GDM1 (cell line): ENCODE measurements at places on chromosomes 16 and 17.

GRCh38 chr16:10609402-10609774, 29.0 kb upstream of the EMP2 start:
- no peak for DNase-seq

DNA sequence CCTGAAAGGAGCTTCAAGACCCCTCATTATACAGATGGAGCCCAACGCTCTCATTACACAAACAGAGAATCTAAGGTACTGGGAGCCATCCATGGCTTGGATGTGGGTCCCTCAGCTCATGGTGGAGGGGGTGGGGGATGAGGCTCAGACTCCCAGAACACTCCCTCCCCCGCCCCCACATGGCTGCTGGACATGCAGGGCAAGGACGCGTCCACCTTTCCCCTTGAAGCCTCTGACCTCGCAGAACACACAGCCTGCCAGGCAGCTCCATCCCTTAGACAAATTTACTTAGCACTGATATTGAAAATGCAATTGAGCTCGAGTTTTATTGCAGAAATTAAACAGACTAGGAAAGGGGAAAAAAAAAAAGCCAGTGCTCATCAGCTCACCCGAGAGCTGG, 203.9 kb downstream of the ZNF423 start:
- no peak for DNase-seq

GRCh38 chr17:29746669-29747068, 124.0 kb upstream of the CORO6 start:
- DNase-seq: no peak

- no peak for DNase-seq
Observed at GRCh38 chr17:60406887-60407286, 15.0 kb upstream of the USP32 start.

DNA sequence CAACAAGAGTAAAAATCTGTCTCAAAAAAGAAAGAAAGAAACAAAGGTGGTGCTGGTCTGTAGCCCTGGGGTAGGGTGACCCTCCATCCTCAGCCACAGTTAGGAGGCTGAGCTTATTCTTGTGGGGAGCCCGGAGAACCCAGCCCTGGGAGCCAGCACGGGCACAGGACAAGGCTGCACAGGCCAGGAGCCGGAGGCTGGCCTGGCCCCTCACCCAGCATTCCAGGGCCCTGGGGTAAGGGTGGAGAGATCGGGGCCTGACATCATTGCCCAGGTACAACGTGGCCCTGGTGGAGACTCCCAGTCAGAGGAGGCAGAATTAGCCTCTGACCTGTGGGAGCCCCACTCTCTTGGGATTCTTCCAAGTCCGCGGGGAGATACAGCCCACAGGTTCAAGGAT, 10.3 kb upstream of the KRT17 start:
- DNase-seq: no peak

GRCh38 chr16:138049-138417, 440 bp downstream of the NPRL3 start:
- DNase-seq: no peak

GRCh38 chr17:56762144-56762543, 71.6 kb downstream of the C17orf67 start:
- no peak for DNase-seq

DNA sequence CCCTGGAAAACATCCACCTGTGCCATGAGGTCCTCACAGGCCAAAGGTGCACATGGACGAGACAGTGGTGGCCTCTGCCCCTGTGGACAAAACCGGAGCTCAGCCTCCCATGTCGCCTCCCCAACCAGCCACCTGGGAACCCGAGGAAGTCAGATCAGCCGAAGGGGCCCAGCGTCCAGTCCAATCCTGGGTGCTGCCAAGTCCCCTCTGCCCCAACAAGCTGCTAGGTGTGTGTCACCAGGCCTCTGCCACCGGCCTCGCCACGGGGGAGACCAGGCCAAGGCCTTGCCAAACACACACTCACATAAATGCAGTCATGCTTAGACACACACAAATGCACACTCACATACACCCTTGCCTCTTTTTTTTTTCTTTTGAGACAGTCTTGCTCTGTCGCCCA, 167.8 kb downstream of the RBFOX3 start:
- no peak for DNase-seq

GRCh38 chr16:3804426-3805016, 76.0 kb downstream of the CREBBP start:
- no peak for DNase-seq

DNA sequence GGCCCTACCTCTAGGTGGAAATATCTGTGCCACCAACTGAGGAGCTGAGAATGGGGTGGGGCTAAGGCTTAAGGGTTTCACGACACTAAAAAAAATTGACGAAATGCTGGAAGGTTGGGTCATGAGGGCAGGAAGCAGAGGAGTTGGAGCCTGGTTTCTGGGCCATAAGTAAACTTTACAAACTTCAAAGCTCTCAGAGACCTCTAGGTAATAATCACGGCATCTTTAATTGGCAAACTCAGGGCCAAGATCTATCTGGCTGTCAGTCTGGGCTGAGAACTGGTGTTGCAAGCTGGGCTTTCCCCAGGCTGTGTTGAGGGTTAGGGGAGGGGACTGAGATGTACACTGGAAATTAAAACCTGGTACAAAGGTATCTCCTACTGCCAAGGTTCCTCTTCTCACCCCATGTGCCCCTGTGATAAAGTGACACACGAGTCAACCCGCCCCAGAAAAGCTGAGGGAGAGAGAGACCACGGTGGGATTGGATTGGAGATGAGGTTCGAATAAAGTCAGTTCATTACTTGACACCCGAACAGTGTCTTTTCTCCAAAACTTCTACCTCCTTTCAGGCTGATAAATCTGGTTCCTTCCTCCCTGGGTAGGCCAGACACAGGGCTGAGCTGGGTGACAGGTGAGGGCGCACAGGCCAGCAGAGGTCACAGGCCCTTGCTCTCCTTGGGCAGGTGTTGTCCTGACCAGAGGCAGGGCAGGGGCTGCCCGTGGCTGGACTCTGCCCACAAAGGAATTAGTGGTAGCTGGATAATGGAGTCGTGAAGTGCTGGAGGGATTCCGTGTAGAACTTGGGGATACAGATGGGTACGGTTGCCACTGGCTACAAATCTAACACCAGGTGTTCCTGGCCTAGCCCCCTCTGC, 4.0 kb upstream of the ZNF768 start:
- no peak for DNase-seq

DNA sequence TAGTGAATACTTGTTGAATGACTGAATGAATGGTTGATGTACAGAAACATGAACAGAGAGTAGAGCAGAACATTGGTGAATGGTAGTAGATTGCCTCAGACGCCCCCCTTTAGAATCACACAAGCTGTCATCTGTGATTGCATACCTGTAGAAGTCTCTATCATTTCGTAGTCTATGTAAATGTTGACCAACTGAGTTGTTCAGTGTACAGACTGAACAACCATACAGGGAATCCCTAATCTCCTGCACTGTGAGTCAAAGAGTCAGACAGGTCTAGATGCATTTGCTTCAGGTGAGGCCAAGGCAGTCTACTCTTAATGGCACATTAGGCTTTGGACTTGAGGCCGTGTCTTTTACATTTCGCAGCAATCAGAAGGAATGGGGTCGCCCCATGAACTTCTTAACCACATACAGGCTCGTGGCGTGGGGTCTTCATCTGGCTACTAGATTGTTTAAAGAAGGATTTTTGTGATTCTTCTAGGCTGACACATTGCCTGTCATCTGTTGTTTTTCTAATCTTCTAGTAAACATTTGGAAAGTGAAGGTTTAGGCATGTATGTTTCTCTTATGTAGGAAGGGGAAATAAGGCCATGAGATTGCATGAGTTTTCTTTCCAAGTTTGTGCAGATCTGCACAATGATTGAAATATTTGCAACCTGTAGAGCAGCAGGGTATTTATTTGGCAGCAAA, 157.4 kb downstream of the WWOX start:
- no peak for DNase-seq

DNA sequence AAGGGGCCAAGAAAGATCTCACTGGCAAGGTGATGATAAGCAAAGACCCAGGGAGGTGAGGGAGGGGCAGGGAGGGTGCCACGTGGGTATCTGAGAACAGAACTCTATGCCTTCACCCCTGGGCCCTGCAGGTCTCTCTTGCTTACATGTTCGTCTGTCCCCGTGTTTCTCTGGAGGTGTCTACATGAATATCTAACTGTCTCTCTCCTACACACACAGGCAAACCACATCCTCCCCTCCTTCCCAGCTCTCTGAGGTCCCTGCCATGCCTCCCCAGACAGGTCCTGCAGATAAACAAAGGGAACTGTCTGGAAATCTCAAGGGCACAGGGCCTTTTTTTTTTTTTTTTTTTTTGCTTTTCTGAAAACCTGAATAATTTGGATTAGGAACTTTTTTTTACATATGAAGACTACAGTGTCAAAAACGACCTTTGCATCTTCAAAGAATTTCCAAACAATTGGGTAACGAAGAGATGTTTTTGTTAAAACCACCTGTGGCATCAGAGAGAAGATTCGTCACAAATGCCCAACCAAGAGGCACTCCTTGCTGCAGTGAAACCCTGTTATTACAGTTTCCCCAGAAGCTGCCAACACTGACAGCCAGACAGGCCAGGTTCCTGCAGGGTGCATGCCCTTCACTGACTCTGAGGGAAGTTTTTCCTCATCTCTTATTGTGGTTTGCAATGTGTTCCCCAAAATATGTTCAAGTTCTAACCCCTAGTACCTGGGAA, 17.8 kb downstream of the PLLP start:
- peak; percentile 9 for DNase-seq

- no peak for DNase-seq
Observed at GRCh38 chr16:17318238-17318637, 152.5 kb downstream of the XYLT1 start.

DNA sequence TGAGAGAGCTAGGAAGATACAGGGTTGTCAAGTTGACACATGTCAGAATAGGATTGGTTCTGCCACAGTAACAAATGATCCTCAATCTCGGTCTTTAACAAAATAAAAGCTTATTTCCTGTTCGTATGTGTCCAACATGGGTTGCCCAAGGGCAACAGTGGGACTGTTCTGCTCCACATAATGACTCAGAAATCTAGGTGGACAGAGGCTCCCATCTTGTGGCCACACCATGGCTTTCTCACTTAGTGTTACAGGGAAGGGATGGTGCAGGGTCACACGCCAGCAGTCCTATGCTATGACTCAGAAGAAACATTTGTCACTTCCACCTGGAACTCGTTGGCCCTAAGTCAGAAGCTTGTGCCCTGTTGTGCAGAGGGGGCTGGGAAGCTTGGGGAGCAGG, 364.9 kb downstream of the SNX29 start:
- no peak for DNase-seq

GRCh38 chr16:49488740-49489525, 115.3 kb downstream of the C16orf78 start:
- DNase-seq: no peak

DNA sequence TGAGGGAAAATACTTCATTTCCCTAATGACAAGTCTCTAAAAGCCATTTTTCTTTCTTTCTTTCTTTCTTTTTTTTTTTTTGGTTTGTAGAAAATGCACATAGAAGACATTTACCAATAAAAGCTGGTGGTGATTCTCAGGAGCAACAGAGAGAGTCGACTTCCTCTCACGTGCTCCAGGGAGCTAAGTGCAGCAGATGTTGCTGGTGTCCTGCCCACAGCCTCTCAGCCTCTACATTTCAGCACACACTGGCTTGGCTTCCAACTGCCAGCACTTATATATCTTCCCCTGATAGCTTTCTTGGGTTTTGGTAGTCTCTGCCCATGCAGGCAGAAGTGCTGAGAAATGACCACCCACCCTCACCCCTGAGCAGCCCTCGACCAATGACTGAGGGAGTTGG, 58.4 kb upstream of the MARCHF10 start:
- no peak for DNase-seq

DNA sequence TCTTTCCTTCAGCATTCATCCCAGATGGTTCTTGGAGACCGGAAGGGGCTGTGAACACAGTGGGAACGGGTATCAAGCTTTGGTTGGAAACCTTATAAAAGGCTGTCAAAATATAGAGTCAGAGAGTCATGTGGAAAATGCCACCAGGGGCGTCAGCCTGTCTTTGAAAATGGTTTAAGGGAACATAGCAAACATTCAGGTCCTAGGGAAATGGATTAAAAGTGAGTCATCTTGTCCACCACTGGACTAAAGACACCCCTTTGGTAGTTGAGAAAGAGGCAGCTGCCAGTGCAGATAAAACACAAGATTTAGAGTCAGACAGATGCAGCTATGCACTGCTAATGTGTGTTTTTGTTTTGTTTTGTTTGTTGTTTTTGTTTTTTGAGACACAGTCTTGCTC, 47.8 kb upstream of the BCO1 start:
- no peak for DNase-seq

DNA sequence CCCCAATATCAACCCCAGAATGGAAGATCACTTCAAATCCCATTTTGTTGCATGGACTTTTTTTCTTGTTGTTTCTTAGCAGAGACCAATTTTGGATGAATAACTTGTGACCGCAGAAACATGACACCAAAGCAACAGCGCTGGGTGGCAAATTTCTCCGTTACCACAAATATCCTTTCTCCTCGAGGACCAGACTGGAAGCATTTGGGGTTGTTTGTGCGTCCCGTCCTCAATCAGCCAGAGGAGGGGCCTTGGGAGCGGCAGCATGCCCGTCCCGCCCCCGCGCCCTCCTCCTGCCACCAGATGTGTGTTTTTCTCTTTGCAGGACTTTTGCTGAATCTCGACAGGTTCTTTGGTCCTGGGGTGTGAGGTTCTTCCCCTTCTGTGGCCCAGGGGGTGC, 282.5 kb upstream of the FOXF1 start:
- no peak for DNase-seq

DNA sequence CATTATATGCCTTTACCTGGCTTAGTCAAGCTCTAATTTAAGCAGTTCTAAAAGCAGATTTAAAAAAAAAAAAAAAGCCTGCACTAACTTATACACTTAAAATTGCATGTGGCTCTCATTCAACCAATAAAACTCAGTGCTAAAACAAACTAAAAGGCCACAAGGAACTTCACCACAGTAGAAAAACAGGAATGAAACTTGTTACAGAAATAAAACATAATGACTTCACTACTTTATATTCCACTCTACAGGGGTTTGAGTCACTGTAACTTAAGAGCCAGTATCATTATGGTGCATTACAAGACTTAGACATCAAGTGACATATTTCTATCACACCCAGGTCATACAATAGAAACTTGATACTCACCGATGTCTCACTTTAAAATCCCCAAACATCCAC, 11.1 kb downstream of the CA10 start:
- DNase-seq: no peak

DNA sequence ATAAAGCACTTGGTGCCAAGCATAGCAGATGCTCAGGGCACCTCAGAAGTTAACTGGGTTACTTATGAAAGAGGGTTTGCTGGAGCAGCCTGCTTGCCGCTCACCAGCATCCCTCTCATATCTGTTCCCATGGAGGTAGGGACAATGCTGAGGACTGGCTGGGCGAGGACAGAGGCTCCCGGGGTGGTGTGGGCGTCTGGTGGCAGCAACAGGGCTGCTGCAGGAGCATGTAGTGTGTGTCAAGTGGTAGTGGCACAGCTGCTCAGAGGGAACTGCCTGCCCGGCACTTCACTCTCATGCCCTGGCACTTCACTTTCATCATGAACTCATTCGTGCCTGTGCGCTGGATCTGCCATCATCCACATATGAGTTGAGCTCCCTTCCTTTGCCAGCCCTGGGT, 26.9 kb upstream of the ZNHIT3 start:
- DNase-seq: no peak
